ENCODE measurements at places on chromosomes 1 and 21.

DNA sequence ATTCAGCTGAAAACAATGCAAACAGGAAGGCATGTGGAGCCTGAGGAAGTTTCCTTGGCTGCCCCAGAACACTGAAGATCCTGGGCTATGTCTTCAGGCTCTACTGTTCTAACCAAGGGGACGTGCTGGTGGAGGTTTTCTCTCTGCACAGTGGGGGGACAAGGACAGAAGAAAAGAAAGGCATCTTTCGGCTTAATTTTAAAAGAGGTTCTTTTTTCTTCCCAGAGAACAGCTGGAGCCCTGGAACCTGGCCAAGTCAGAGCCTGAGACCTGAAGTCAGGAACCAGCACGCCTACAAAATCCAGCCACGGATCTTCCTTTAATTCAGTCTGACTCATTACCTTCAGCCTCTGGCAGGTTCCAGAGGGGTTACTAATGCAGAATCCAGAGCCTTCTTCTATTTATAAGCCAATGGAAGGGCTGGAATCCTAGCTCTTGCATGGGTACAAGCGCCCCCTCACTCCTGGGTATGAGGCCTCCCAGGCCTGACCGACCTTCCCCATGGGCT, 19.8 kb downstream of the CTNNBIP1 start:
- DNase-seq, result no peak

DNA sequence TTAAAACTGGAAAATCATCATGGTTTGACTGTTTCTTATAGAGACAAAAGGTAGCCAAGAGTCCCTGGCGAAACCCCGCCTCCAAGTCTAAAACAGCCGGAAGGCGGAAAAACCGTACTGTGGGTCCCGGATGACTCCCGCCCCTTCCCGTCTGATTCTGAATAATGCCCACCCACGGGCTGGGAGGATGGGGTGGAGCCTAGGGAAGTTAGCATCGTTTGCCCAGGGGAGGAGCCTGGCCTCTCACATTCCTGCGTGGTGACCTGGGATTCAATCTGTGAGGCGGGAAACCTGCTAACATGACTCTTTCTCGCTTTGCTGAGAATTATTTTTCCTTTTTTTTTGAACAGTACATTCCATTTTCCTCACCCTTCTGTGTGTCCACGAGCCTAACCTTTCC, 124.9 kb downstream of the KCNK1 start:
- no peak for DNase-seq

DNA sequence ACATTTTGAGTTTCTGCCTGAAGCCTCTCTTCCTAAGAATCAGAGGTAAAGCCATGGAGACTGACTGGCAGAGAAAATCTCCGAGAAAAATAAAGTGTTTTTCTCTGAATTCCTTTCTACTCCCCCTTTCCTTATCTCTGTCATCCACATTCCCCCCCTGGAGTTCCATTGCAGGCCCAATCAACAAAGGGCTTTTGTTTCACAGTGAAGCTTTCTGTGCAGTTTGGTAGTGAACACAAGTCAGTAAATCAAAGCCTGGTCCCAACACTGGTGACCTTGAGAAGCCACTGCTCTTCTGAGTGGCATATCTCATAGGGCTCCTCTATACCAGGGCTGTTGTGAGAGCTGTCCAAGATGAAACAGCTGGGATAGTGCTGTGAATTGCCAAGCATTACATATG, 228.4 kb downstream of the SEC16B start:
- DNase-seq, result no peak

DNA sequence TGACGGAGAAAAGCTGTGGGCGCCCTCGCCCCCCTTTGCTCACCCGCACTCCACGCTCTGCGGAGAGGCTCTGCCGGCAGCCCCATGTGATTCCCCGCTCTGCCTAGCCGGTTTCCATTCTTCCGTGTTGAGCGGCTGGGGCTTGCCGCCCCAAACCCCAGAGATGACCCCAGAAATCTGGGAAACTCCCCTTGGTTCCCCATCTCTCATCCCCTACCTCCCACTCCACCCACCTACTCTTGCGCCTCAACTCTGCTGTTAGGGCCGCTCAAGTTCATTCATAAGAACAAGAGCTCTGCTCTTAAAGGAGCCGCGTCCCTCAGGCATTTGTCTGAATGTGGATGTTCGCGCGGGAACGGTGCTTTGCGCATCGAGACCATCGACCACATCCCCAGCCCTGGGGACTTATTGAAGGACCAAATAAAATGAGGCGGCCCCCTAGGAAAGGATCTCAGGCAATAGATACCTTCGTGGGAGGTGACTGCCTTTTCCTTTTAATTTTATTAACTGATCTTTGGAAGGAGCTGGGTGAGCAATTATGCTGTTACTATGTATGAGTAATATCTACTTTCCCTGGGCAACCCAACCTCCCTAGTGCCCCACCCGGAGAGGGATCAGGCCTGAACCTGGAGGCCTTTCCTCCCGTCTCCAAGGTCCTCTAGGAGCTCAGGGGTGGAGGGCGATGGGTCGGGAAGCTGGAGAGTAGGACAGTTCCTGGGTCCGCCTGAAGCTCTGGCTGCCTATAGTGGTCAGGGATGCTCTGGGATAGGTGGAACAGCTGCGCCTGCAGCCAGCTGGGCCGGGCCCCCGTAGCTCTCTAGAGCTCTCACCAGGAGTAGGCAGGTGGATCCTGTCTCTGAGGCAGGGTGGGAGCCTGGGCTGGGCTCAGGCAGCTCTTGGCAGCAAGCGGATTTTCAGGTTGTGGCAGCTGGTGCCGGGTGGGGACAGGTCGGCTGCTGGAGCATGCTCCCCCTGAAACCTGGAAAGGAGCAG, 898 bp downstream of the MFSD2A start:
- peak; percentile 40 for DNase-seq

DNA sequence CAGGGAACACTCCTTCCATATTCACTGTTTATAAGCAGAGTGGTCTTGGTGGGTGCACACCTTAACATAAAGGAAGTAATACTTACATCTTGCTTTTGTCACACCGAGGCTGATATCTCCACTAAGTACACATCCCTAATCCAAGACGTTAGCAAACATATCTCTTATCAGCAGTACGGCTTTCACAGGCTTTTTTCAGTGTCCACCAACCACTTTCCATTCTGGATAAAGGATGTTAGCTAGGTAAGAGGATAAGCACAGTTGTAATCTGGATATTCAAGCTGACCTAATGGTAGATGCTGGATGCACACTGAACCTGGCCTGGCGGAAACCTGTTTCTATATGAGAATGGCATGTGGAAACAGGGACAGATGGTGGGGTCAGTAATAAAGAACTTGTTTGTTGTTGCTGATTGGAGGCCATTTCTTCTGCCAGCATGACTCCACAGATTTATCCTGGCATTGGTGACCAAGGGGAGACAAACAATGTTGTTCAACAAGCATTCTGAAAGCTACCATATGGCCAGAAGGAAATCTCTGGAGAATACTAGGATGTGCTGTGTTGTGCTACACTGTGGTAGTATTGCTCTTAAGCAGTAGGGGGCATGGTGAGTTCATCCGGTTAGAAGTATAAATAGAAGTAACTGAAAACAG, 416.4 kb downstream of the PTBP2 start:
- no peak for DNase-seq

GRCh38 chr1:1243807-1244191, 2.7 kb downstream of the C1QTNF12 start:
- DNase-seq, result no peak

GRCh38 chr1:201542309-201543035, 3.5 kb downstream of the NAV1 start:
- no peak for DNase-seq

- DNase-seq, result no peak
These were observed 73.5 kb downstream of the CNST start for GRCh38 chr1:246639732-246640131.

- DNase-seq, result no peak
These were observed 45.3 kb downstream of the SASS6 start for GRCh38 chr1:100087396-100087795.

DNA sequence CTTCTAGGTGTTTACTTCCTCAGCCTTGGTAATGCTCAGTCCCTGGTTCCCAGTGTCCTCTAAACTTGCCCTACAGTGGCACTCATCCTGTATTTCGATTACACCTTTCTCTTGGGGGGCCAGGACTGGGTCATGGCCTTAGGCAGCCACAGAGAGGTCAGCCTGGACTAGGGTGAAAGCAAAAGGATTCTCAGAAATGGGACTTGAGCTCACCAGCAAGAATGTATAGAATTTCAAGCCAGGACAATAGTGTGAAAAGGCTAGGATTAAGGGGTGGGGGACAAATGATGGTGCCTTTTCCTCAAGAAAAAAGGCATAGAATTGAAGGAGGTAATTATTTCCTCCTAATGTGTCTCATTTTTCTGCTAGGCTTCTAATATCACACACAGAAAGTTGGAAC, 166.8 kb upstream of the RUNX1 start:
- no peak for DNase-seq

- DNase-seq, result no peak
These were observed 7.9 kb downstream of the TIAM1 start for GRCh38 chr21:31335957-31336738.

- DNase-seq, result no peak
These were observed 1.4 kb downstream of the RCC1 start for GRCh38 chr1:28507247-28507645.

GRCh38 chr1:205706601-205707502, 26.5 kb upstream of the SLC45A3 start:
- DNase-seq, result no peak

Measured in stimulated activated CD8-positive, alpha-beta memory T cell treated with anti-CD3 and anti-CD28 coated beads, Interleukin-2, amount 100 ng/mL, for 48 hours (primary cell).